CD4-positive, alpha-beta T cell treated with Interferon gamma for 1 hour (primary cell): ENCODE measurements at places on chromosomes 3 and 15.

- no peak for DNase-seq
Measured at GRCh38 chr15:81016489-81017068, 15.9 kb downstream of the TLNRD1 start.

DNA sequence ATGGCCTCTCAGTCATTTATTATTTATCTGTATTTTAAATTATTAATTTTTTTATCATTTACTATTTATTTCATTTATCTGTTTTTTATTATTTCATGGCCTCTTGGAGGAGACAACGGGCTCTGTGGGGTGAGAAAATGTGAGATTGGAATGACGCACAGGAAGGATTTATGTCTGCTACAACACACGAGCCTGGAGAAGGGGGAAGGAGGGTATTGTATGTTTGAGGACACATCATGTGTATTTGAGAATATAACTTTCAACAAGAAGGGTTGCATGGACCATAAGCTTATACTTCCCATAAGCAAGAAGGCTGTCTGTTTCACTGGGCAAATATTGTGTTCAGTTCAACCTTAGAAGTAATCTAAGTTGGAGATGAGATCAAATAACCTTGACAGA, 31.7 kb downstream of the LSM3 start:
- DNase-seq = no peak

DNA sequence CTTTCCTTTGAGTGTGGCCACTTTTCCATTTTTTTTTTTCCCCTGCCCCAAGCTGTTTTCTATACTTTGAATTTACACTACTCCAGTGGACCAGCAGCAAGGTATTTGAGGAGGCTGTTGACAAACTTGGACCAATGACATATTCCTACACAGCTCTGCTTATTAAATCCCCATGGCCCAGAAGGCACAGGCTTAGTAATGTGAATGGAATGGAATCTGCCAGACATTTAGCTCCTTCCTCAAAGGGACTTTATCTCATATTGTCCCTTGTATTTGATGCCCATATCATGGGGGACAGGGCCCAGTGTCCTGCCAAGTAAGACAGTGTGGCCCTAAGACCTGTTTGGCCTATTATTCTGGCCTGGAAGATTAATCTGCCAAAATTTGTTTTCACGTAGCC, 107.5 kb downstream of the CHCHD6 start:
- no peak for DNase-seq

DNA sequence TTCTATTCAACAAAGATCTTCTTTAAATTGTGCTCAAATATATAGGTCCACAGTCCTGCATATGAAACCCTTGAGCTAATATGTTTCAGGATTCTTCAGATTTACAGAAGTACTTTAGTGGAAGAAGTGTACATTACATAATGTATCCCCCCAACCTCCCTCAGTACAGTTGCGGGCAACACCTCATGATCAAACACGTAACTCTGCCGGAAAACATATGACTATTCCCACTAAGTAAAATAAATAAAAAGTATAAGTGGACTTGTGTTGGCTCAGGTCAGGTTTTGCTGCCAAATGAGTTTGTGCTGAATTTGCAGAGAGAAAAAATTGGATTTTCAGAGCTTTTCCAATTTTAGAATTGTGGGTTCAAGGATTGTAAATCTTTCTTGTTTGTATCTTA, 267.6 kb upstream of the MDFIC2 start:
- no peak for DNase-seq

GRCh38 chr3:71089271-71089847, 494.2 kb downstream of the FOXP1 start:
- DNase-seq = no peak

- DNase-seq = no peak
Measured at GRCh38 chr3:131277836-131278497, 103.6 kb upstream of the NUDT16 start.

- DNase-seq = no peak
Measured at GRCh38 chr3:65552434-65552833, 486.3 kb downstream of the MAGI1 start.

DNA sequence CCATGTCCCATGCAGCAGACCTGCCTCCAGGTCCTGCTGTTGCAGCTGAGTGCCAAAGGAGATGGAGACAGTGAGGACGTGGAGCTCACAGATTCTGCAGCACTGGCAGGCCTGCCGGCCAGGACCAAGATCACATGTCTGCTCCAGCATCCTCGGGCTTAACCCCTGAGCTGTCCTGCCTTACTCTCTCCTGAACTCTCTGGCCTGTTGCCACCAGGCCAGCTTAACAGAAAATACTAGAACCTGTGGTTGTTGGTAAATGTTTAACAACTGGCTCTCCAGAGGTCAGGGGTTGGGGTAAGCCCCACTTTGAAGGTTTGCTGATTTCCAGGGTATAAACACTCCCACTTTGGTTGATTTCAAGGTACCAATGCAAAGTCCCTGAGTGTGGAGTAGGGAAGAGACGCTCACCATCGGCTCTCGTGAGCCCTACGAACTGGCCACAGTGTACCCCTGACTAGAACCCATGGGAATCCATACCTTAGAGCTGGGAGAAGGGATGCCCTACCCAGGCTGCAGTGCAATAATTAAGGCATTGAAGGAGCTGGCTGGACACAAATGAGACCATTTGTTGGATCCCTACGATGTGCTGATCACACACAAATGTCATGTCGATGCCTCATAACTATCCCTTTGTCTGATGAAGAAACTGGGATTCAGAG, 147.9 kb downstream of the OR4M2 start:
- no peak for DNase-seq

GRCh38 chr3:114299941-114300624, 6.3 kb downstream of the TIGIT start:
- no peak for DNase-seq

DNA sequence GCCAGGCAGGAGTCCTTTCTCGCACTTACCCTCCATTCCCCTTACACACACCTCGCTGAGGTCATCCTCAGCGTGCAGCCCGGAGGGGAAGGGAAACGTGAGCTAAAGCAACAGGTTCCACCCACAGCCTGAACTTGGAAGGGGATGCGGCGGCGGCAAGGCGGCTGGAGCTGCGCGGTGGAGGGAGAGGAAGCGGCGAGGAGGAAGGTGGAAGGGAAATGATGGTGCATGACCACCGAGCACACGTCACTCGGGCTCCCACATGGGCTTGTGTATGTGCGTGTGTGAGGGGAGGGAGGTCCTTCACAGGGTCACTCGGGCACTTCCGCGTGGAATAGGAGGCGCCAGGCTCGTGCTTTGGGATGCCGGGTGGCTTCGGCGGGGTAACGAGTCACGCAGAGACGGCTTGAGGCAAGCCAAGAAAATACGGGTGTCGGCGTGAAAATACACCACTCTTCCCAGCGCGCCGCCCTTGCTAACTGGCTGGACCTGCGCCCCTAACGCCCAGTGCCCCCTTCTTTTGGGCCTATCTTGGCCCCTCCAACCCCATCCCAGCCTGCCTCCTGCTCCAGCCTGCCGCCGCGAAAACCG, 225.5 kb upstream of the IL12A start:
- DNase-seq = peak; percentile 55

- DNase-seq = no peak
Measured at GRCh38 chr15:62494197-62494596, 329.1 kb upstream of the C2CD4B start.

- no peak for DNase-seq
Measured at GRCh38 chr3:141286856-141287255, 55.2 kb downstream of the PXYLP1 start.

- DNase-seq = no peak
Measured at GRCh38 chr3:127770671-127771355, 51.5 kb downstream of the MGLL start.

- no peak for DNase-seq
Measured at GRCh38 chr15:60700437-60700836, 221.5 kb upstream of the ICE2 start.

GRCh38 chr3:173553635-173554280, 156.2 kb downstream of the NLGN1 start:
- DNase-seq = no peak

DNA sequence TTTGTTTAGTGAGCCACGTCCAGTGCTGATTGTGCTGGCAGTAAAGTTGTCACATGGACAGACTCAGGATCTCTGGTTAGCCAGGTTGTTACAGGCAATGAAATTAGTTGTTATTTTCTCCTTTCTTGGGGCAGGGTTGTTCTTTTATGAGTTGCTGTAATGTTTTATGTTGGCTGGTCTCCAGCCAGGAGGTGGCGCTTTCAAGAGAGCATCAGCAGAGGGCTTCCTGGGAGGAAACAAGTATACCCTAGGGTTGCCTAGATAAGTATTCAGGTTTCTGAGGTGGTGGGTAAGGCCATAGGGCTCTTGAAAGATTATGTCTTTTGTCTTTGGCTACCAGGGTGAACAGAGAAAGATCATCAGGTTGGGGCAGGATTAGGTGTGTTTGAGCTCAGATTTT, 14.5 kb upstream of the CFAP20DC start:
- DNase-seq = no peak
